Muscle of arm (tissue), 14 donors: ENCODE measurements at places on chromosomes 2 and 18. TPM values are rescaled to one million over a fixed set of nuclear protein-coding genes. Genes with fewer than 3 reads are reported as not detected.

The CGREF1 gene
- not detected for polyA plus RNA-seq

The MC2R gene
- polyA plus RNA-seq = 0.13 TPM

The UPP2 gene
- polyA plus RNA-seq = not detected

The ABCA12 gene
- not detected for polyA plus RNA-seq

The ABCG8 gene
- 0.11 TPM for polyA plus RNA-seq

The ACMSD gene
- 1.3 TPM for polyA plus RNA-seq

The ZNF638 gene
- polyA plus RNA-seq = 100 TPM

The CD207 gene
- 3.2 TPM for polyA plus RNA-seq

The CCDC85A gene
- polyA plus RNA-seq = 3.9 TPM

The KCNG2 gene
- polyA plus RNA-seq = 0.34 TPM

The TSPYL6 gene
- not detected for polyA plus RNA-seq

The TRIB2 gene
- polyA plus RNA-seq = 64.6 TPM

The CCDC74A gene
- 2.5 TPM for polyA plus RNA-seq

The TGFA gene
- polyA plus RNA-seq = 2.4 TPM

The KYNU gene
- polyA plus RNA-seq = 0.63 TPM

The PIAS2 gene
- 25.0 TPM for polyA plus RNA-seq

The ZBTB14 gene
- polyA plus RNA-seq = not detected

The EDAR gene
- 0.09 TPM for polyA plus RNA-seq

The TMEM237 gene
- 49.5 TPM for polyA plus RNA-seq
